ENCODE measurements at places on chromosomes 13 and 19.

- DNase-seq, result no peak
These were observed 93.6 kb downstream of the RFC3 start for GRCh38 chr13:33911521-33911920.

DNA sequence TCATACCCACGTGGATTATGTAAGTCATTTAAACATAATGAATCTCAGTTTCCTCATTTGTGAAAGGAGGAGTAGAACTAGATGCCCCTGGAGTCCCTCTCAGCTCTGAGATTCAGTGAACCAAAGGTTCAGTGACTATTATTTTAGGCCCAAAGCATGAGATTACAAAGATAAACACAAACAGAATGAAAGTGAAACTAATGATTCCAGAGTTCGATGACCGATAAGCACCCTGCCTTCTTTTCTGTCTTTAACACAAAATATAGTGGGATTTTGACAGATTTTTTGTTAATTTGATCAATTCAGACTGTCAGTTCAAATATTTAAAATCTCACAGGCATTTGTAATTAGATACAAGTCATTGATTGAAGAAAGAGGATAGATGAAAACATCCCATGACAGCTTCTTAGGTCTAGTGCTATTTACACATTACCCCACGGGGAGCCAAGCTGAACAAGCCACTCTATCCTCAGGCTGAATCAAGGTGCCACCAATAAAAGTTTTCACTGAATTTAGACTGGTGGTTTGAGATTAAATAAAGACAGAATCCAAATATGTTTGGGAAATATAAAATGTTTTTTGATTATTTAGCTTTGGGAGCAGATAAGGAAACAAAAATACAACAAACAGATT is 64.6 kb upstream of the RAP2A start:
- no peak for DNase-seq

- DNase-seq, result no peak
These were observed 827.6 kb downstream of the DACH1 start for GRCh38 chr13:71039440-71039839.

DNA sequence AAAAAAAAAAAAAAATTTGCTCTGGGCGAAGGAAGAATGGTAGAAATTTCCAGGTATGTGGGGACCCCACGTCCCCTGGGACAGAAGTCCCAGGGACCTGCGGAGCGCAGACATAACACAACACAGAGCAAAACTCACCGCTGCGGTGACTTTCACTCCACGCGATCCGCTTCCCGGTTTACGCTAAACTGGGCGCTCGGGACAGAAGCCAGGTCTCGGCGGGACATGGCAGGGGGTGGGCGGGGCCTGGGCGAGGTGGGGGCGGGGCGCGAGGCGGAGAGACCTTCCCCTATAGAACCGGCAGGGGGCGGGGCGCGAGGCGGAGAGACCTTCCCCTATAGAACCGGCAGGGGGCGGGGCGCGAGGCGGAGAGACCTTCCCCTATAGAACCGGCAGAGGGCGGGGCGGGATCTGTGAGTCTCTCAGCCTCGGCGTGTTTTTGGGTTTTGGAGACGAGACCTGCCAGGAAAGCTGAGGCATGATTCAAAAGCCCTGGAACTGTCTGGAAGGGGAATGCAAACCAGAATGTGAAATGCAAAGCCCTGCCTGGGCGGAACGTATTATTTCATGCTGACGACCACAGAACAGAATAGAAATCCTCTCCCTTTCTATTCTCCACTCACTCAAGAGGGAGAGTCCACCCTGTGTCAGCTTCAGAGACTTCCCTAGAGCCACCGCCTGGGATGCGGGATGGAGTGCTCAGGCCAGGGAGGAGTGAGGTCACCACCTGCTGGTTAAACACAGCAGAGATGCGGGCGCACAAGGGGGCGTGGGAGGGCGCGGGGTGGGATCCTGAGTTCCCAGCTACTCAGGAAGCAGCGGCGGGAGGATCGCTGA is 20.2 kb upstream of the ERVV-1 start:
- DNase-seq, result peak; percentile 29

- no peak for DNase-seq
These were observed 9.8 kb downstream of the TSHZ3 start for GRCh38 chr19:31339411-31339810.

DNA sequence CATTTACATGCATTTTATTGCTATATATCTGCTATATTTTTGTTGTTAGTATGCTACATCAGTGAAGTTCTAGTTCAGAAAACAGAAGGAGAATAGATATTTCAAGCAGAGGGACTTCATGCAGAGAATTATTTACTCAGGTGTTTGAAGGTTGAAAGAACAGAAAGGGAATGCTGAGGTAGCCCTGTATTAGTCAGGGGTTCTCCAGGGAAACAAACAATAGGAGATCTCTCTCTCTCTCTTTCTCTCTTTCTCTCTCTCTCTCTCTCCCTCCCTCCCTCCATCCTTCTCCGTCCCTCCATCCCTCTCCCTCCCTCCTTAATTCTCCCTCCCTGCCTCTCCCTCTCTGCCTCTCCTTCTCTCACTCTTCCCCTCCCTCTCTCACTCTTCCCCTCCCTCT is 114.3 kb upstream of the TDRD3 start:
- DNase-seq, result no peak

GRCh38 chr13:23629566-23630272 is 59.5 kb downstream of the TNFRSF19 start:
- DNase-seq, result no peak

DNA sequence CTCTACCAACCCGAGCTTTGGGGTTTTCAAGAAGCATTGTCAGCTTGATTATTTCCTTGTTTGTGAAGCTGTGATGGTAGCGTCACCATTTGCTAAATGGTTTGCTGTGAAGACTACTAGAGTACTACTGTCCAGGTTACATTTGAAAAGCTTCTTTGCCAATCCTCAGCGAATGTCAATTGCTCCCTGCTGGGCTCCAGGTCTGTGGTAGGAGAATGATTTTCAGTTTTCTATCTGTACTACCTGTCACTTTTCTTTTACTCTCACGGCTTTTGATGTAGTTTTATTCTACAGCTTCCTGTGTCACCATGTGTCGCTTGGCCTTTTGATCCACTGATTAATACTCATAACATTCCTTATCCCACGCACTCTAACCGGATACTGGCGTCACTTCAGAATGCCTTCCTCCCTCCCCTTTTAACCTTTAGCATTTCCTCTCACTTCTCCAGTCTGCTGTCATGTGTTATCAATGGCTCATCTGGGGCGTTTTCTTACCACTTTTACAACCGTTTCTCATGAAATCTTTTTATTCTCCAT is 7.5 kb upstream of the GPR183 start:
- no peak for DNase-seq

DNA sequence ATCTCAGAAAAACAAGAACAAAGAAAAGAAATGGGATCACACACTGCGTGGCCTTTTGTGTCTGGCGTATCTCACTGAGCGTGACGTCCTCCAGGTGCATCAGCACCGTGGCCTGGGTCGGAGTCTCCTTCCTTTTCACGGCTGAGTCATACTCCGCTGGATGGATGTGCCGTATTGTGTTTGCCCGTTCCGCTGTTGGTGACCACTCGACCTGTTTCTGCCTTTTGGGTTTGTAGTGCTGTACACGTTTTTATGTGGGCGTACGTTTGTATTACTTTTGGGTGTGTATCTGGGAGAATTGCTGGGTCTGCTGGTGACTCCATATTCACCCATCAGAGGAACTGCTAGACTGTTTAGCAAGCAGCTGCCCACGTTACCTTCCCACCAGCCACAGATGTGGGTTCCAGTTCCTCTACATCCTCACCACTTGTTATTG is 11.4 kb downstream of the ARID3A start:
- no peak for DNase-seq

DNA sequence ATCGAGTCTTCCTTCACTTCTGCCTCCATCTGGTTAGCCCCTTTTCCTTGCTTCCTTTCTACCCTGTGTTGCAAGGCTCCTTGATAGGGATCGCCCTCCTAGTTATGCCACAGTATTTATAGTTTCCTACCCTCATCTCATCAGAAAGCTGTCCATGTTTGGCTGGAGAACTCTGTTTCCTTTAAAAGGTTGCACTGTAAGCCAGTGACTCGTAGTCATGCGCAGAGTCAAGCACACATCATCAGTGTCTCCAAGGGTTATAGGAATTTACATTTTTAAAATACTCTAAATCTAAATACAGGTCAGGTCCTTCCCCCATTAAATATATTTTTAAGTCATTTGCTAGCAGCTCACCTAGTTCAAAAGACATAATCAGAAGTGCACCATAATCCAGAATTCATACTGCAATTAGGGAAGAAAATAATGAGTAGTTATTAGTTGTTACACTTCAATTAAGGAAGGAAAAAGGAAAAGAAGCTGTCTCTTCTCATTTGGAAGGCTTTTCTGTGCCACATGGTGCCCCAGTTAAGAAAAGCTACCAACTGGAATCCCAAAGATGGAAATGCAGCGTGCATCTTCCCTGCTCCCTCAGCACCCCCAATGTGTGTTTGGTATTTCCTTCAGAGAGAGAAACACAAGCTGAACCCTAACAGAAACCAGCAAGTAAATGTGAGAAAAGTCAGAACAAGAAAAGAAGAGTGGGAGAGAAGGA is 81.0 kb downstream of the GPR12 start:
- DNase-seq, result no peak

GRCh38 chr13:39249982-39250381 is 211.7 kb downstream of the NHLRC3 start:
- DNase-seq, result no peak

GRCh38 chr13:85332615-85333014 is 466.6 kb downstream of the SLITRK6 start:
- DNase-seq, result no peak

Measured in activated CD8-positive, alpha-beta memory T cell treated with anti-CD3 and anti-CD28 coated beads for 48 hours (primary cell).